CD4-positive, CD25-positive, alpha-beta regulatory T cell (primary cell): ENCODE measurements at places on chromosomes 1 and 21. TPM values are rescaled to one million over a fixed set of nuclear protein-coding genes. Genes with fewer than 3 reads are reported as not detected.

GLIS1 gene
- polyA plus RNA-seq: not detected

DNA sequence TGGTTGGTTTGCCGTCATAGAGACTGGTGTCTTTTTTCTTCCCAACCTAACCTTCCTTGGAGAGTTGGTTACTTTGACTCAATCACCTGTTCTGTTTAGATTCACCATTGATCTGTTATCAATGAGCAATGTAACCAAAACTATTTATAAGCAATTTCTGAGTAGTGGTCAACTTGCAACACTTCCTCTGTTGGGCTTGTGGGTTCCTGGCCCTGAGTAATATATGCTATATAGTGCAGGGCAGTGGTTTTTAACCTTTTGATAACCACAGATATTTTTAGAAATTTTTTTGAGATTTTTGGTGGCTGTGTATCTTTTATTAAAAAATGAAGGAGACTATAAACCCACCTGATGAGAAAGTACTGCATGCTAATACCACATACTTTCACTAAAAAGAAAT lies 9.4 kb upstream of the XCL1 start:
- H3K4me3 ChIP-seq: no peak overlapping the region
- no peak overlapping the region for H3K27ac ChIP-seq
- no peak for DNase-seq

DNA sequence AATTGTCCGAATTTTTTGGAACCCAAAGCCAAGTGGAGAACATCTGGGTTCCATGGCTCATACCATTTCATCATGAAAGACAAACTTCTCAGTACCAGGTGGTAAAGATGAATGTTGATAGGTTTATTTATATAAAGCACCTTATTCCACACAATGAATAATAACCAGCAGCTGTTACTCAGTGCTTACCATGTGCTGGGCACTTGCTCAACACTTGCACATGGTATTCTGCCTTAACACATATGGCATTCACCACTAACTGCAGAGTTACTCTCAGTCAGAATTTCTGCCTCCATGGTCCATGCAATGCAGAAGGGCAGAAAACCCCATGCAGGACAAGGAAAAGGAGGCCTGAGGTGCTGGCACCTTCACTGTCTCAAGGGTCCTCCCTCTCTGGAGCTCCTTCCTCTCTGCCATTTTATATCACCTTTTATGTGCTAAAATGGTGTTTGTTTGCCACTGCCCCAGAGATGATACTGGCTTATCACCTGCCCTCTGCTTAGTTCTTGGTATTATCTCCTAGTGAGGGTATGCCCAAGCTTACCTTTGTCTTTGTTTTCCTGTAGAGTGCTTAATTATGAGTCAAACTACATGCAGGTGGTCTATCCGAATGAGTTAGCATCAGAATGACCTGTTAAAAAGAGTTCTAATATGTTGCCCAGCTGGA lies 76.7 kb upstream of the ZNF326 start:
- H3K4me3 ChIP-seq: no peak overlapping the region
- no peaks in the 10 kb centered on the region for H3K27me3 ChIP-seq
- no peaks in the 10 kb centered on the region for H3K4me1 ChIP-seq
- no peak for DNase-seq
- no peak overlapping the region for H3K27ac ChIP-seq

DNA sequence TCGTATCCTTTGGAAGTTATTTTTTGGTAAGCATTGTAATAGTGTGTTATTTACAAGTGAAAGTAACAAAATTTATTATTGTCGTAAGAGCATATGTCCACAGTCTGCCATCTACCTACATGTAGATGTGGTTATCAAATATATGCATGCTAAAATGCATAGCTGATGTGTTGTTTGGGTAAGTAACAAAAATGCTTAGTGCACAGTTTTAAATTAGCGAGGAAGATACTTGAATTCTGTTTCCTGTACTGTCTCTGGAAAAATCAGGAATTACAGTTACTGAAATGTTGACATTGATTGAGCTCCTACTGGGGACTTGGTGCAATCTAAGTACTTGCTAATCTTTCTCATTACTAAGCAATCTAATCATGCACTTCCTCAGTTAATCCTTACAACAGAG lies 14.3 kb downstream of the WDR64 start:
- no peak overlapping the region for H3K4me3 ChIP-seq
- no peaks in the 10 kb centered on the region for H3K36me3 ChIP-seq
- H3K27ac ChIP-seq: no peak overlapping the region
- peaks cover 2% of the 10 kb centered on the region for H3K27me3 ChIP-seq
- no peak for DNase-seq
- H3K4me1 ChIP-seq: no peaks in the 10 kb centered on the region

TNFSF4 gene
- 0.46 TPM for polyA plus RNA-seq

CAMK2N1 gene
- 0.37 TPM for polyA plus RNA-seq

GRCh38 chr1:81887421-81888144 lies 86.8 kb downstream of the ADGRL2 start:
- H3K4me1 ChIP-seq: no peaks in the 10 kb centered on the region
- H3K4me3 ChIP-seq: no peak overlapping the region
- no peak overlapping the region for H3K27ac ChIP-seq

KCNE2 gene
- not detected for polyA plus RNA-seq

CASQ1 gene
- not detected for polyA plus RNA-seq

- H3K4me1 ChIP-seq: no peaks in the 10 kb centered on the region
- no peaks in the 10 kb centered on the region for H3K27me3 ChIP-seq
- no peak overlapping the region for H3K27ac ChIP-seq
Measured at GRCh38 chr1:164770131-164770529, 211.1 kb downstream of the PBX1 start.

GRCh38 chr21:38853421-38853919 lies 47.7 kb downstream of the ETS2 start:
- no peak for DNase-seq
- H3K36me3 ChIP-seq: no peaks in the 10 kb centered on the region
- H3K27me3 ChIP-seq: peaks cover 2% of the 10 kb centered on the region
- no peak overlapping the region for H3K27ac ChIP-seq

TNNI3K gene
- not detected for polyA plus RNA-seq

CASZ1 gene
- 0.57 TPM for polyA plus RNA-seq

PAFAH2 gene
- polyA plus RNA-seq: 15.7 TPM

DNA sequence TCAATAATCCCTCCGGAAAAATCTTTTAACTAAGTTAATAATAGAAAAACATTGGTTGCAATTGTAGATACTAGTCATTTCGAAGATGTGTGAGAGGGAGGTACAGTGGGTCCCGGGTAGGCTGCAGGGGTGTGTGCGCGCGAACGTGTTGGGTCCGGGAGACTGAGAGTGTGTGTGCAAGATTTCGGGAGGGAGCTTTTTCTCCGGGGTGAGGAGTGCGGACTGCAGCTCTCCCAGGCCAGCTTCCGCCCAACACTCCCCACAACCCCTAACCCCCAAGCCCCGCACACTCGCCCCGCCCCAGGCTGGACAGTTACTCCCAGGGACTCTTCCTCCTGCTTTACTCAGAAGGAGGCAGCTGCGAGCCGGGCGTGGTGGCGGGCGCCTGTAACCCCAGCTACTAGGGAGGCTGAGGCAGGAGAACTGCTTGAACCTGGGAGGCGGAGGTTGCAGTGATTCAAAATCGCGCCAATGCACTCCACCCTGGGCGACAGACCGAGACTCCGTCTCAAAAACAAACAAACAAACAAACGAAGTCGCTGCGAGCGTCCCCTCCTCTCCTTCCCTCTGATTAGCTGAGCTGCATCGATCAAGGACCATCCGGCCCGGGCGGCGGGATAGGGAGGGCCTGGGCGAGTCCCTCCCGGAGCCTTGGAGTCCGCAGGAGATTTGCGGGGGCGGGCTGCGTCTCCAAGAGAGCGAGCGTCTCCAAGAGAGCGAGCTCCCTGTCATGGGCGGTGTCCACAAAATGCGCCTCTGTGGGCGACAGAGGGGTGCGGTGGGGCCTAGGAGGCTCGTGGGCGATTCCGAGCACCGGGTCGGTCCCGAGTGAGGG lies 28.3 kb upstream of the PPM1J start:
- no peaks in the 10 kb centered on the region for H3K4me1 ChIP-seq
- H3K36me3 ChIP-seq: no peaks in the 10 kb centered on the region
- H3K4me3 ChIP-seq: no peak overlapping the region
- H3K27ac ChIP-seq: no peak overlapping the region
- no peak for DNase-seq

ZNF124 gene
- polyA plus RNA-seq: 6.4 TPM

GRCh38 chr1:199151634-199152425 lies 513.0 kb downstream of the PTPRC start:
- H3K27ac ChIP-seq: no peak overlapping the region
- peaks cover 4% of the 10 kb centered on the region for H3K27me3 ChIP-seq
- no peaks in the 10 kb centered on the region for H3K4me1 ChIP-seq
- no peaks in the 10 kb centered on the region for H3K36me3 ChIP-seq
- DNase-seq: no peak

SLC2A5 gene
- not detected for polyA plus RNA-seq

GRCh38 chr1:37764888-37765441 lies at the start of gene EPHA10:
Gene EPHA10 (minus strand): TSS chr1:37765120. CDS start chr1:37765066, 54 bp downstream.
- peaks cover 26% of the 10 kb centered on the region for H3K27me3 ChIP-seq
- H3K4me3 ChIP-seq: no peak within 1 kb of the TSS
- DNase-seq: no peak
- no peak within 1 kb of the TSS for H3K27ac ChIP-seq
- peaks cover 7% of the 10 kb centered on the region for H3K4me1 ChIP-seq

S100A2 gene
- not detected for polyA plus RNA-seq

GRCh38 chr1:89369331-89369730 lies 5.5 kb downstream of the GBP6 start:
- no peaks in the 10 kb centered on the region for H3K27me3 ChIP-seq
- no peaks in the 10 kb centered on the region for H3K4me1 ChIP-seq
- DNase-seq: no peak

DNA sequence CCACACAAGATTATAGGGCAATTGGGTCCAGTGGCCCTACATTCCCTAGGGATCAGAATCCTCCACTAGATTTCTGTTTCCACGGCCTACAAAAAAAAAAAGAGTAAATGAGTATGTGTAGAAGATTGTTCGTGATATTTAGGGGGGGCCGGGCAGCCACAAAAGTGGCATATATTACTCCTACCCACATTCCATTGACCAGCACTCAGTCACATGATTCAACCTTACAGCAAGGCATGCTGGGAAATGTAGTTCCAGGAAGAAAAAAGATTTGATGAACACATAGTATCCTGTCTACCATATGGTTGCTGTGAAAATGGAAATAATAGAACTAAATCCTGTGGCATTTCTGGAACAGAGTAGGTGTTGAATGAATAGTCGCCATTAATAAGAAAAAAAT lies 43.4 kb upstream of the GJB5 start:
- H3K36me3 ChIP-seq: no peaks in the 10 kb centered on the region
- no peaks in the 10 kb centered on the region for H3K27me3 ChIP-seq
- no peak overlapping the region for H3K4me3 ChIP-seq
- no peak for DNase-seq
- no peak overlapping the region for H3K27ac ChIP-seq

DNA sequence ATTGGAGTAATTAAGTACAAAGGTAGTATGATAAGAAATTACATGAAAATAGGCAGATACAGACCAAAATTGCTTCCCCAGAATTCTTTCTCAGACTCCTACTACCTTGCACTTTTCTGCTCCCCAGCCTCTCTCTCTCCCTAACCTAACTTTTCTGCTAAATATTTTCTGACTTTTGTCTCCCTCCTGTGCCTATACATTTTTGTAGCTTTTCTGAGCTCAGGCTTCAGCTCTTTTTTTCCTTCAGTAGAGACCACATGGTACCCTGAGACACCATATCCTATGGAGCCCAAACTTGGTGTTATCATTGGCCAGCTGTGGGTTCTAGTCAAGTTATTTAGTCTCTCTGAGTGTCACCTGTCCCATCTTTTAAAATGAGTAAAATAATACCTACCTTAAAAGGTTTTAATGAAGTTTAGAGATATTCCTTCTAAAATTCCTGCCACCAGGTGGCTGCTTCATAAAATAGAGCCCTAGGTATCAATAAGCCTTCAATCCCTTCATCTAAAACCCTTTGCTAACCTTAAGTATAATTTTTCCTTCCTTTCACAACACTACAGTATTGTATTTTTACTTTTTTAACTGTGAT lies 237.6 kb upstream of the DUSP10 start:
- no peaks in the 10 kb centered on the region for H3K36me3 ChIP-seq
- no peak overlapping the region for H3K27ac ChIP-seq
- H3K27me3 ChIP-seq: no peaks in the 10 kb centered on the region
- DNase-seq: no peak
- H3K4me1 ChIP-seq: no peaks in the 10 kb centered on the region
- H3K4me3 ChIP-seq: no peak overlapping the region

NTNG1 gene
- not detected for polyA plus RNA-seq

GRCh38 chr1:36323636-36324352 lies at the start of gene EVA1B:
Gene EVA1B (minus strand): TSS chr1:36323645. CDS start chr1:36323037, 608 bp downstream.
- H3K4me3 ChIP-seq: peak within 1 kb of the TSS; percentile 83
- H3K27ac ChIP-seq: peak within 1 kb of the TSS; percentile 14
- no peaks in the 10 kb centered on the region for H3K27me3 ChIP-seq
- no peaks in the 10 kb centered on the region for H3K36me3 ChIP-seq

GRCh38 chr1:248703674-248704073 lies 1.1 kb upstream of the OR14I1 start:
- no peaks in the 10 kb centered on the region for H3K4me1 ChIP-seq
- no peaks in the 10 kb centered on the region for H3K36me3 ChIP-seq
- no peak for DNase-seq
- no peaks in the 10 kb centered on the region for H3K27me3 ChIP-seq
